CD4-positive, alpha-beta T cell (primary cell): ENCODE measurements at places on chromosomes 2 and 18.

GRCh38 chr2:188663301-188663700 is 310.9 kb upstream of the COL3A1 start:
- DNase-seq = no peak

- no peak for DNase-seq
Observed at GRCh38 chr2:204900910-204901309, 355.6 kb downstream of the PARD3B start.

DNA sequence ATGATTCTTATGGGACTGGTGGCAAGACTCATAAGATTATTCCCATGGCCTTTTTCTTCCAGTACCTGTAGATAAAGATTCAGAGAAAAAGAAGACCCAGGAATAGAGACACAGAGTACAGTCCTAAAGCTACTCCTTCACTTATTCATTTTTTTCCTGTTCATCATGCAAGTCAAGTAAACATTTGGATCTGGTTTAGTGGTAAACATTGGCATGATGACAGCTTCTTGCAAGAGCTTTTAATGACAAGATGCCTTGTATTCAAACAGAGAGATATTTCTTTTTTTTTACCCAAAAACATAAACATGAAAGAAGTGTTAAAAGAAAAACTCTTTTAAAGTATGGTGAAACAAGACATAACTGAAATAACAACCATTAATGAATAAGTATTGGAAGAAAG is 20.2 kb downstream of the CXCR2 start:
- no peak for DNase-seq

GRCh38 chr18:45733535-45733934 is 9.6 kb downstream of the SLC14A1 start:
- no peak for DNase-seq

DNA sequence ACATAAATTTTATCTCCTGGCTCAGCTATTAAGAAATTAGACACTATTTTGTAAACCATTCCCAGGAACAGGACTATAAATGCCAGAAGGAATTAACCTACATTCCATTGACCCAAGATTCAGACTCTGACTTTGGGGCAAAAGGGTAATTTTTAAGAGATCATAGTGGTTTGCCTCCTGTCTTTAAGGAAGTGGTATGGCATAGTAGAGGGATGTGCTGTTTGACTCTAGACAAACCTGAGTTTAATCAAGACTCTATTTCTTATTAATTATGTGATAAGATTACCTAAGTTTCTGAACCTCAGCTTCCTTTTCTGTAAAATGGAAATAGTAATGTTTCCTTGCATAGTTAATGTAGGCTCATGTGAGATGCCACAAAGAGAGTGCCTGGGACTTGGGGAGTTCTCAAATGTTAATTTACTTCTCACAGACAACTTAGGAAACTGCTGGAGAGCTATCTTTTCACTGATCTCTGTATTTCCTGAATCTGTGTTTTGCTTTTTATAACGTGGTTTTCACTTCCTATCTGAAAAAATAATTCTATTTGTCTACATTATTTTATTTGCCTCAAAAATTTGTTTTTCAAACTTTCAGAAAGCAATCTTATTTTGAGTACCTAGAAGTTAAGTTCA is 11.9 kb upstream of the SLC40A1 start:
- no peak for DNase-seq
